NCI-H2029 (cell line): ENCODE measurements at places on chromosomes 1 and 21.

- no peak for DNase-seq
Observed at GRCh38 chr1:245599371-245600174, 444.8 kb downstream of the KIF26B start.

- no peak for DNase-seq
Observed at GRCh38 chr1:47351305-47351704, 17.7 kb downstream of the CMPK1 start.

DNA sequence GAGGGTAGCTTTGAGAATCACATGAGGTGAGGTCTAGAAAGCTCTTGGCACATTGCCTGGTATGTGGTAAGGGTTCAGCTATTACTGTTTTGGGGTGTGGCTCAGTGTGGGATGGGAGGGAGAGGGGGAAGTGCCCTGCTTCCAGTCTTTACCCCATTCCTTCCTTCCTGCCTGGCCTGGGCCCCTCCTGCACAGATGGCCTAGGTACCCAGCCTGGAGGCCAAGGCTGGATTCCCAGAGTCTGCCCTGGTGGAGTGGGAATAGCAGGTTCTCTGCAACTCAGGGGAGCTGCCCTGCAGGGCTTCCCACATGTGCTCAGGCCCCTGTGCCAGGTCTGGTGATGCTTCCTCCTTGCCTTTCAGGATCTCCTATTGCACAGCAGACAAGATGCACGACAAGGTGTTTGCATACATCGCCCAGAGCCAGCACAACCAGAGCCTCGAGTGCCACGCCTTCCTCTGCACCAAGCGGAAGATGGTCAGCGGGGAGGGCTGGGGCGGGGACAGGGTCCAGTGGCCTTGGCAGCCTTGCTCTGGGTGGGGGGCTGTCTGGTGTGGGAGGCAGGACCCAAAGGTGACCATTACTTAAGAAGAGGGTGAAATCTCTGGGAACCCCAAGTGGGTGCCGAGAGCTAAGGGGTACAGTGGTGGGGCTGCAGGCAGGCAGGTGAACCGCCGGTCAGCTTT lies 13.5 kb downstream of the LDLRAP1 start:
- no peak for DNase-seq

- DNase-seq = no peak
Observed at GRCh38 chr21:42581993-42582786, 68.5 kb downstream of the SLC37A1 start.

DNA sequence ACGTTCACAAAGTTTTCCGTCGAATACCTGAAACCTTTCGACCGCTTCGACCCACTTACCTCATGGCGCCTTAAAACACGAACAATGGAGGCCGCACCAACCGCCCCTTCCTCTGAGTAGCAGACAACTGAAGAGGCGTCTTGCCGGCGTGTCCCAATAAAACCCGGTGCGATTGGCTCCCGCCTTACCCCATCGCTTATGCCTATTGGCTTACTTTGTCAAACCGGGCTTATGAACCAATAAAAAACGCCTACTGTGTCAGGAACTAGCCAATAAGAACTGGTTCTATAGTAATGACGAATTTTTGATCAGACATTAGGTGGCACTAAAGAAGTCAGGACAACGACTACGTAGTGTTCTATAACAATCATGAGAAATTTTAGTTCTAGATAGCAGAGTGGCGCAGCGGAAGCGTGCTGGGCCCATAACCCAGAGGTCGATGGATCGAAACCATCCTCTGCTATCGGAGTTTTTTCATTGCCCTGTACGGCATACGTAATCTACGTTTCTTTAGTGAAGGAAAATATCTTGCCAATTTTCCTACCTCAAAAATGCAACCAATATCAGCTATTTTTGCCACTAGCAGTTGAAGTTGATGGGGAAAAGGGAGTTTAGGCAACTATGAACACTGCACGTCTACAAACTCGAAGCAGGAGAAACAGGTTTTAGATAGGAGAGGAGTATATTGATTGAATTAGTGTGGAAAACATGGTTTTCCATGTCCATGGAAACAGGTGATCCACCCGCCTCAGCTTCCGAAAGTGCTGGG lies at the start of gene ILF2:
Gene ILF2 (minus strand): TSS at position 135 of the 769 bp plus-strand sequence. CDS start 71 bp downstream, at position 64.
- DNase-seq = peak; percentile 99

- no peak for DNase-seq
Observed at GRCh38 chr1:180061019-180061418, 93.7 kb upstream of the QSOX1 start.

GRCh38 chr1:31397360-31398095 lies 15.5 kb upstream of the SERINC2 start:
- no peak for DNase-seq

DNA sequence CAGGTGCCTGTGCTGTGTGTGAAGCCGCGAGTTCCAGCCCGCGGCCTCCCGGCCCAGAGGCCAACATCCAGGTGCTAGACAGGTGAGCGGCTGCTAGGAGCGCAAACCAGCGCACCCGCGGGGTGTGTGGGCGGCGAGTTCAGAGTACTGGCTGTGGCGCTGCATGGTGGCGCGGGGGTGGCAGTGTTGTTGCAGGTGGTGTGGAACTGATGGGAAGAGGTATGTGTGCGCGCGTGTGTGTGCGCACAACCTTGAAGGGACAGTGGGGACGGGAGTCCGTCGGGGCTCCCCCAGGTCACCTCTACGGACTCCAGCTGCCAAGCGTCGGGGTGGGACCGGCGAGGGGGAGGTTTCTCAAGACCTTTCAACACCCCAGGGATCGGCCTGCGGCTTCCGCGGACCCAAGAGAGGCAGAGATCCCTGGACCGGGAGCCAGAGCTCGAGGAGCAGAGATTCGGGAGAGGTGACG lies 433 bp upstream of the DMBX1 start:
- DNase-seq = no peak

DNA sequence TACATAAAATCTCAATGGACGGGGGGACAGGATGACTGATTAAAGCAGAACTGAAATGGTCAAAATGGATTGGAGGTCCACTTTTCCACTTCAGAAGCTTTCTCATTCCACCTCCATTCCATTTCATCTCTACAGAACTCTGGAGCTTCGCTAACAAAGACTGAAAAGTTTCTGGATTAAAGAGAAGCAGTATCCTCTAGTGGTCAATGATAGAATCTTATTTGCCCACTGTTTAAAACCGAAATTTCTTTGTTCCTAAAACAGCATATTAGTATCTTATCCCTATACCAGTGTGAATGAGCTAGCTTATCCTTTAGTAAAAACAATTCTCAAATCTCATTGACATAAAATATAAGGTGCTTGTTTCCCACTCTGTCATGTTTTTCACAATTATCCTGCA lies 890.6 kb downstream of the KCNT2 start:
- DNase-seq = no peak

- no peak for DNase-seq
Observed at GRCh38 chr1:162400790-162401355, 11.1 kb downstream of the SH2D1B start.

- no peak for DNase-seq
Observed at GRCh38 chr1:235151033-235151432, 10.0 kb downstream of the RBM34 start.

GRCh38 chr1:44784094-44785028 lies 3.6 kb downstream of the BEST4 start:
- DNase-seq = no peak

GRCh38 chr1:23590058-23590783 lies 30.9 kb upstream of the ID3 start:
- no peak for DNase-seq

- no peak for DNase-seq
Observed at GRCh38 chr1:168092566-168093355, 44.0 kb downstream of the GPR161 start.

DNA sequence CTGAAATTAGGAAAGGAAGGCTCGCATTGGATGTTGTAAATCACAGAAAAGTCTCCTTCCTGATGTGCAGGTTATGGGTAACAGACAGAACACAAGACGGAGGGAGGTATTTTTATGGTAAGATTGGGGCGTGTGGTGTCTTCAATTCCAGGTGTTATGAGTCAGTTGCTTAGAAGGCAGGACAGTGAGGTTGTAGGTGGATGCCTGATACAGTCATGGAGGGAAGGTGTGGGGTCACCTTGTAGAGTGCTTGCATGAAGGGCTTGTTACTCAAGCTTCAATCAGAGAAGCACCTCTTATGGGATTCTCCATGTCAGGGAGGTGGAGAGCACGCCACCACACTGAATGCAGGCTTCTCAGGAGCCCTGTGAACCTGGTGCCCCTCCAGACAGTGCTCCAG lies 63.1 kb downstream of the C1orf21 start:
- DNase-seq = no peak

DNA sequence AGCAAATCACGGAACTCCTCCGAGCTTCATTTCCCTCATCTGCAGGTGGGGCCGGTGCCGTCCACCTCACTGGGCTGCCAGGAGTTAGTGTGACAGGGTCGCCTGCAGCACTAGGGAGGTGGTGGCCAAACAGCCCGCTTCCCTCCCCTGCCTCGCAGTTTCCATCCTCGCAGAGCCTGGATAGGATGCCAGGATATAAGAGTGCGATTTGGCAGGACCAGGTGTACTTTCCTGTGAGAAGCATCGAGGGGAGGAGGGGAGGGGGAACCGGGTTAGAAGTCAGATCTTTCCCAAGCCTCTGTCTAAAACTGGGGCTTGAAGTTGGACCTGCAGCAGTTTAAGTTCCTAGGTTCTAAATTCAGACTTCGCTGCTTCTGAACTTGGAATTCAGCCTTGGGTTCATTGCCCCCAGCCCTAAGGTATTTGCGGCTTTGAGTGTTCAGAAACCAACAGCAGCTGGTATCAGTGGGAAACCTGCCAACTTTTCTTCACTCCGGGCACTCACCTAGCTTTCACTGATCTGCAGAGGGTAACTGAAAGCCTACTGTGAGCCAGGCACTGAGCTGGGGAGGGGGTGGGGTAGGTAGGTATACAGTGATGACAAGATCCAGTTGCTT lies 1.7 kb upstream of the JUN start:
- peak; percentile 96 for DNase-seq

GRCh38 chr1:246506367-246506673 lies 759 bp downstream of the SMYD3 start:
- no peak for DNase-seq

- DNase-seq = no peak
Observed at GRCh38 chr1:47918257-47918867, 78.8 kb downstream of the TRABD2B start.

DNA sequence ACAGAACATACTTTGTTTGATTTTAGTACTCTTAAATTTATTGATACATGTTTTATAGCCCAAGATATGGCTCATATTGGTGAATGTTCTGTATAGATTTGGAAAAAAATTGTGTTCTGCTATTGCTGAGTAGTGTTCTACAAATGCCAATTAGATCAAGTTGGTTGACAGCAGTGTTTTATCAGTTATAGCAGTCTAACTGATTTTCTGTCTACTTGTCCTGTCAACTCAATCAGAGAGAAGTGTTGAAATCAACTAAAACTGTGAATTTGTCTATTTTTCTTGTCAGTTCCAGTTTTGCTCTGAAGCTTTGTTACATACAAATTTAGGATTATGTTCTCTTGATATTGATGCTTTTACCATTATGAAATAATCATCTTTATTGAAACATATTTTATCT lies 14.7 kb upstream of the MT1HL1 start:
- DNase-seq = no peak

DNA sequence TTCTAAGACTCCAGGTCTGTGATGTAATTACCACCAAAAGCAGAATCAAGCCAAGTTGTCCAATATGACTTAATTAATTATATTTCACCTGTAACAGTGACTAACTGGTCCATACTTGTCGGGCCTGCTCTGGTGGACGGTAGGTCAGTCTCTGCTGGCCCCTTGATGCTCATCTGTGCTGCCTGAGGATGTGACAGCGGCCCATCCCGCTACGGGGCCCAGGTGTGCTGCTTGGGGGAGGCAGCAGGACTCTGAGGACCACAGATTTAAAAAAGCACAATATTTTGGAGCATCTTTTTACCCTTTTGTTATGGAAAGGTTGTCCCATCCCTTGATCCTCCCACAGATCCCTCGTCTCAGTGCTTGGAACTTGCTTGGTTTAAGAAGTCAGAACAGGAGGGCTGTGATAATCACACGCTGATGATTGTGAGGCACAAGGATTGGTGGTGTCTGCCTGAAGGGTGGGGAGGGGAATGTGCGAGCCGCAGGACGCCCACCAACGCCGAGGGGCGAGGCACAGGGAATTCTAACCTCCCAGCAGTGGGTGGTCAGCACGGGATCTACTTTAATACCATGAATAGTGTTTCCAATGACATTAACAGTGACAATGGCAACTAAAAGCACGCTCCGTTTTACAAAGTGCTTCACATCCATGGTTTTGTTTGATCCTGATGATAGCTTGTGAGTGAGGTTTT lies 27.8 kb upstream of the UMODL1 start:
- DNase-seq = no peak

- no peak for DNase-seq
Observed at GRCh38 chr1:170917373-170917772, 18.0 kb upstream of the MROH9 start.

- DNase-seq = no peak
Observed at GRCh38 chr1:90127288-90127953, 132.5 kb downstream of the ZNF326 start.

GRCh38 chr21:25670726-25671125 lies 31.7 kb downstream of the JAM2 start:
- DNase-seq = no peak

DNA sequence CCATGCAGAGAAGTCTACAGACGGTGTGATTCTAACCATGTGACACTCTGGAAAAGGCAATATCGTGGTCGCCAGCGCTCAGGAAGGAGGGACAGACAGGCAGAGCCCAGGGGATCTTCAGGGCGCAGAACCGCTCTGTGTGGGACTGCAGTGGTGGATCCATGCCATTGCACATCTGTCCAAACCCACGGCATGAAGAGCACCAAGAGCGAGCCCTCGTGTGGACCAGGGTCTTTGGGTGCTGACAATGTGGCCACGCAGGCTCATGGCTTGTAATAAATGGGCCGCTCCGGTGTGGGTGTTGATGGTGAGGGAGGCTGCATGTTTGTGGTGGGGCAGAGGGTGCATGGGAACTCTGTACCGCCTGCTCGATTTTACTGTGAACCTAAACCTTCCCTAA lies 25.3 kb upstream of the POFUT2 start:
- no peak for DNase-seq

- no peak for DNase-seq
Observed at GRCh38 chr21:28464095-28464494, 528.6 kb downstream of the LTN1 start.

DNA sequence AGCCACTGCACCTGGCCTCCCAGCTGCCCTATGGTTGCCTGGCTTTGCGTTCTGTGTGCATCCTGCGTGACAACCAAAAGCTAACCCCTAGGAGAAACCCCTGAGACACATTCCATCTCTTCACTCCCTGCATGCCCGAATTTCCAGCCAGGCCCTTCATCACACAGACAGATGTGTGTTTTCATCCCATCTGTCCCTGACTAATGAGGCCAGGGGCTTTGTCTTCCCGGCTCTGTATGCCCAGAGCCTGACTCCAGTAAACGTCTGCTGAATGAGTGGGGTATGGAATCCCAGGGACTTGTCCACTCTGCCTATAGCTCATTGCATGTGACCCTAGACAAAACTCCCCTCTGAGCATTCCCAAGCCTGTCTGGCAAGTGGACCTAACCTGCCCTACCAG lies 9.6 kb downstream of the ESPN start:
- no peak for DNase-seq

- no peak for DNase-seq
Observed at GRCh38 chr1:214420833-214421232, 130.6 kb downstream of the PTPN14 start.

GRCh38 chr1:158819461-158820443 lies 11.4 kb upstream of the MNDA start:
- no peak for DNase-seq

GRCh38 chr1:177561436-177561835 lies 390.7 kb downstream of the BRINP2 start:
- no peak for DNase-seq
